Trophoblast cell (in vitro differentiated cells and primary cell): ENCODE measurements at places on chromosomes 1 and 21.

- H3K27me3 ChIP-seq: no peaks in the 10 kb centered on the region
- H3K36me3 ChIP-seq: no peaks in the 10 kb centered on the region
- peak; percentile 73 for DNase-seq
- H3K4me3 ChIP-seq: no peak overlapping the region
- H3K4me1 ChIP-seq: peaks cover 8% of the 10 kb centered on the region
- no peak overlapping the region for H3K27ac ChIP-seq
Observed at GRCh38 chr1:87226341-87226760, 102.3 kb upstream of the LMO4 start.

GRCh38 chr1:112172294-112172882 lies 182.9 kb upstream of the KCND3 start:
- no peaks in the 10 kb centered on the region for H3K36me3 ChIP-seq
- H3K27ac ChIP-seq: no peak overlapping the region
- H3K4me1 ChIP-seq: no peaks in the 10 kb centered on the region
- DNase-seq: peak; percentile 14
- H3K27me3 ChIP-seq: no peaks in the 10 kb centered on the region
- H3K4me3 ChIP-seq: no peak overlapping the region

DNA sequence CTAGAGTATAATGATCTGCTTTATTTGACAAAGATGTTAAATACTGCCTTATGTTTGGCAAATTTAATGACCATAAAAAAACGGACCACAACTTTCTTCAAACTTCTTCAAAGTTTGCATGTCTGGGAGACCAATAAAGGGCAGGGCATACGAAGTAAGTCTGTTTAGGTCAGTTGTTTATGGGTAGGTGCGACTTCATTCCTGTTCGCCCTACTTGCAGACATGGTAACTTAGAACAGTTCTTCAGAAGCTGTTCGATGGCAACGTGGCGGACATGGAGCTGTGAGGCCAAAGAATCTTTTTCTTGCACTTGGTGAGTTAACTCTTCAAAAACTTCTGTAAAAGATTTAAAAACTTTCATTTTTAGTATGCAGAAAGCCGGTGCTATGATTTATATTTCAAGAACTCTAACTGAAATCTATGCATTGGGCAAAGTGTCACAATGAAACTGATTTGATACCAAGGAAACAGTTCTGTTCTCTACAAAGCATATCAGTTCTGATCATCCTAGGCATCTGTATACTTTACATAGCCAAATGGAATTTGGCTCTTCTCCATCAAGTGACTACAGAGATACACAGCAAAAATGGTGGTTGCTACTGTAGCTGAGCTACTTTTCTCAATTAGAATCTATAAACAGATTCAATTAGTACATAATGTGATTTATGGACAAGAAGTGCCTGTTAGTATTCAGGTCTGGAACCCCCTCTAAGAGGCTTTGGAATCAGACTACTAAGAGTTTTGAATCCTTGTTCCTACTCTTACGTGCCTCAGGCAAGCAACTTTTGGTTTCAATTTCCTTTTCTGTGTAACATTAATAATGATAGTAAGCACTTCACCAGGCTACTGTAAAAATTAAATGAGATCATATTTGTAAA lies 25.7 kb downstream of the C21orf91 start:
- no peak overlapping the region for H3K27ac ChIP-seq
- no peaks in the 10 kb centered on the region for H3K27me3 ChIP-seq
- no peak for DNase-seq

DNA sequence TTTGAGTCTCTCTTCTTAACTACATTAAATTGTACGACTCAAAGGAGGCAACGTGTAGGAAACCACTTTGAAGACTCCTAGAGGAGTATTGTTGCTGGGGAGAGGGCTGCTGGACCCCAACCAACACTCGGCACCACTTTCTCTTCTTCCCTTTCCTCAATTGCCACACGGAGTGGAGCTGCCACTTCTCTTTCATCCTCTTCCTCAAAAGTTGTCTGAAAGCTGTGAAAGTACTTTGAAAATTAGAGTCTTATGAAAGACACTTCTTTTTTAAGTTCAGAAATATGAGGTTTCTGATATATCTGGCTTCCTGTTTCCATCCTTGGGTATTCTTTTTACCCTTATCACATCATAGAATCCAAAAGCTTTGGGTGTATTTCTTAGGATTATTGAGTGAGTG lies 59.5 kb downstream of the MRPS6 start:
- peaks cover 15% of the 10 kb centered on the region for H3K36me3 ChIP-seq
- H3K27me3 ChIP-seq: no peaks in the 10 kb centered on the region
- H3K27ac ChIP-seq: no peak overlapping the region

DNA sequence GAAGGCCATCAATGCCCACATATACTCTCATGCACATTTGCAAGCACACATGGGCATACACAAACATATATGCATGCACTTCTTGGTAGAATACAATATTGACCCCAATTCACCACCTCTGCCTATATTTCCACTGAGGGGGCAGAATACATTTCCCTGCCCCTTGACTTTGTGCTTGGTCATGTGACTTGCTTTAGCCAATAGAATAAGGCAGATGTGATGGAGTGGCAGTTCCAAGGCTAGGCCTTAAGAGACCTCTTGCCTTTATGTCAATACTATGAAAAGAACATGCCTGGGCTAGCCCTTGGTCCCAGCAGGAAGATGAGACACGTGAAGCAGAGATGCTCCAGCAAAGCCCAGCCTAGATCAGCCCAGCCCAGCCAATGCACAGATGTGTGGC lies 66.0 kb upstream of the GRIK3 start:
- no peak overlapping the region for H3K4me3 ChIP-seq
- no peaks in the 10 kb centered on the region for H3K4me1 ChIP-seq
- H3K27me3 ChIP-seq: no peaks in the 10 kb centered on the region
- DNase-seq: no peak
- no peaks in the 10 kb centered on the region for H3K36me3 ChIP-seq
- no peak overlapping the region for H3K27ac ChIP-seq

GRCh38 chr1:1393014-1393413 lies 6.1 kb downstream of the CCNL2 start:
- H3K27me3 ChIP-seq: no peaks in the 10 kb centered on the region
- no peak overlapping the region for H3K27ac ChIP-seq
- H3K36me3 ChIP-seq: peaks cover 82% of the 10 kb centered on the region
- H3K4me3 ChIP-seq: no peak overlapping the region

DNA sequence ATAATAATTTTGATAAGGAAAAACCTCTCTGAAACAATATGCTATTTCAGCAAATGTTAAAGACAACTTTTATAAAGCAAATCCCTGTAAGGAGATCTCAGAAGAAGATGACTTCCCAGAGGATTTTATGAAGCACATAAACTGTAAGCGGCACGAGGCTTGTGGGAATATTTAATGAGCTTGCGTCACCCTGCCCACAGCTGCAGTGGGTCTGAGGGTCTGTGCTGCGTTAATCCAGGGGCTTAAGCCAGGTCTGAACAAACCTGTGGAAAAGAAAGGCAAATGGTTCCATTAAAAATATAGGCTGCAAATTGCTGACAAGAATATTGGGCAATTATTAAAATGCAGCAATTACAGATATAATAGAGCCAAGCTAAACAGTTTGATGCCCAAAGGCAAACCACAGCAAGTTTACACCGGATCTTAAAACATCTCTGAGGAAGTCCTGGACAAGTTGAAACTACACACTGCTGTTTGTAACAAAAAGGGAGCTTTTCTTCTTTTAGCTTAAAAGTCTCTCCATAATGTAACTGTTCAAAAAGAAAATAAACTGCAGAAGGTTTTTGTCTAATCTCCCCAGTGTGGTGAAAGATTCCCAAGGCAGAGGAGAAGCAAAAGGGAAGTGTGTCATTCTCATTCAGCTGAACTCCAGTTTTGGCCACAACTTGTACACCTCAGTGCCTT lies 21.8 kb downstream of the TGFBR3 start:
- no peaks in the 10 kb centered on the region for H3K4me1 ChIP-seq
- no peak overlapping the region for H3K27ac ChIP-seq
- H3K27me3 ChIP-seq: no peaks in the 10 kb centered on the region
- no peak overlapping the region for H3K4me3 ChIP-seq
- H3K36me3 ChIP-seq: no peaks in the 10 kb centered on the region

- no peak overlapping the region for H3K27ac ChIP-seq
- no peaks in the 10 kb centered on the region for H3K36me3 ChIP-seq
- H3K4me3 ChIP-seq: no peak overlapping the region
- H3K4me1 ChIP-seq: peaks cover 5% of the 10 kb centered on the region
Observed at GRCh38 chr1:181126871-181127587, 38.5 kb downstream of the IER5 start.

GRCh38 chr21:44949161-44949778 lies 9.4 kb downstream of the SLX9 start:
- no peaks in the 10 kb centered on the region for H3K4me1 ChIP-seq
- DNase-seq: no peak
- H3K4me3 ChIP-seq: no peak overlapping the region
- H3K36me3 ChIP-seq: peaks cover 50% of the 10 kb centered on the region
- no peaks in the 10 kb centered on the region for H3K27me3 ChIP-seq
- no peak overlapping the region for H3K27ac ChIP-seq

- no peak for DNase-seq
- no peak overlapping the region for H3K27ac ChIP-seq
- H3K4me3 ChIP-seq: no peak overlapping the region
- H3K36me3 ChIP-seq: no peaks in the 10 kb centered on the region
Observed at GRCh38 chr1:77303387-77303786, 21.6 kb downstream of the AK5 start.

- H3K27ac ChIP-seq: no peak overlapping the region
- H3K36me3 ChIP-seq: no peaks in the 10 kb centered on the region
- H3K4me3 ChIP-seq: no peak overlapping the region
- DNase-seq: no peak
- H3K27me3 ChIP-seq: no peaks in the 10 kb centered on the region
- H3K4me1 ChIP-seq: peaks cover 3% of the 10 kb centered on the region
Observed at GRCh38 chr1:205547936-205548827, 43.7 kb downstream of the CDK18 start.

DNA sequence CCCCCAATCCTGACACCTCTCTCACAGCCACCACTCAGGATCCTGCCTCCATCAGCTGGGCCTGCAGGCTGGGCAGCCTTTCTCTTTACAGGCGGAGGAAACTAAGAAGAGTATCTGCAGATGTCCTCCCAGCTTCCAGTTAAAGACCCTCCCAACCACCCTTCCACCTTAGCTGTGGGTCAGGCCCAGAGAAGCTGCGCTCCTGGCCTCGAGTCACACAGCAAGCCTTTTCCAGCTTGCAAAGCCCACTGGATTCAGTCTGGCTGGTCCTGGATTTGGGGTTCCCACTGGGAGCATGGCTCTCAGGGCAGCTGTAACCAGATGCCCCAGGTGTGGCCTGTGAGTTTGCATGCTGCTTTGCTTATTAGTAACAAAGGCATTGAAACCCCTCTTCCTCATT lies 19.9 kb downstream of the KCNQ4 start:
- H3K27ac ChIP-seq: no peak overlapping the region
- no peak for DNase-seq
- no peaks in the 10 kb centered on the region for H3K36me3 ChIP-seq
- no peak overlapping the region for H3K4me3 ChIP-seq
- no peaks in the 10 kb centered on the region for H3K27me3 ChIP-seq
- no peaks in the 10 kb centered on the region for H3K4me1 ChIP-seq

DNA sequence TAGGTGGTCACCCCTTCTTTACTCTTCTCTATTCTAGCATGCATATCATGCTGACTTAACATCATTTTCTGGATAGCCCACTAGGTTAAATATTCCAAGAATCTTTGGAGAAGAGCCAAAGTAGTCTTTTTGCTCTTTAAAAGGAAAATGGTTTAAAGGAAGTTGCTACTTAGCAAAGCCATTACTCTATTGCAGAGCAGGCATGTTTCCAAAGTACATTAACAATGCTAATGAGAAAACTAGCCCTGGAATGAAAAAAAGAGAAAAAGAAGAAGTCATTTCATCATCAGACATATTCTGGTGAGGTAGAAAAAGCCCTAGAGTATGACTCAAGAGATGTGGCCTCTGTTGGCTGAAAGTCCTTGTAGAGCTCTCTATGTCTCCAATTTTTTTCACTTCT lies 74.0 kb downstream of the NUF2 start:
- no peaks in the 10 kb centered on the region for H3K27me3 ChIP-seq
- H3K4me1 ChIP-seq: no peaks in the 10 kb centered on the region
- H3K27ac ChIP-seq: no peak overlapping the region

DNA sequence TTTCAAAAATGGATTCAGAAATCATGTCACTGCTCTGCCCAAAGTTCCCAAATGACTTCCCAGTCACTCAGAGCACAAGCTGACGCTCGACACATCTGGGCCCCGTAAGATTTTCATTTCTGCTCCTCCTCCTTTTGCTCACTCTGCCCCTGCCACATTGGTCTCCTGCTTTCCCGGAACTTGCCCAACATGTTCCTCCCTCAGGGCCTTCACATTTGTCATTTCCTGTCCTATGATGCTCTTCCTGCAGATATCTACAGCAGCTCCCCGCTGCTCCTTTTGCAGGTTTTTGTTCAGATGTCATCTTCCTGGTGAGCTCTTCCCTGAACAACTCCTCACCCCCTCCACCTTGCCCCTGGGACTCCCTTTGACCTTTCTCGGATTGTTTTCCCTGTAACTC lies 58.5 kb upstream of the IVNS1ABP start:
- no peak for DNase-seq
- no peaks in the 10 kb centered on the region for H3K36me3 ChIP-seq
- H3K27me3 ChIP-seq: no peaks in the 10 kb centered on the region
- H3K4me1 ChIP-seq: peaks cover 3% of the 10 kb centered on the region
- H3K4me3 ChIP-seq: no peak overlapping the region

DNA sequence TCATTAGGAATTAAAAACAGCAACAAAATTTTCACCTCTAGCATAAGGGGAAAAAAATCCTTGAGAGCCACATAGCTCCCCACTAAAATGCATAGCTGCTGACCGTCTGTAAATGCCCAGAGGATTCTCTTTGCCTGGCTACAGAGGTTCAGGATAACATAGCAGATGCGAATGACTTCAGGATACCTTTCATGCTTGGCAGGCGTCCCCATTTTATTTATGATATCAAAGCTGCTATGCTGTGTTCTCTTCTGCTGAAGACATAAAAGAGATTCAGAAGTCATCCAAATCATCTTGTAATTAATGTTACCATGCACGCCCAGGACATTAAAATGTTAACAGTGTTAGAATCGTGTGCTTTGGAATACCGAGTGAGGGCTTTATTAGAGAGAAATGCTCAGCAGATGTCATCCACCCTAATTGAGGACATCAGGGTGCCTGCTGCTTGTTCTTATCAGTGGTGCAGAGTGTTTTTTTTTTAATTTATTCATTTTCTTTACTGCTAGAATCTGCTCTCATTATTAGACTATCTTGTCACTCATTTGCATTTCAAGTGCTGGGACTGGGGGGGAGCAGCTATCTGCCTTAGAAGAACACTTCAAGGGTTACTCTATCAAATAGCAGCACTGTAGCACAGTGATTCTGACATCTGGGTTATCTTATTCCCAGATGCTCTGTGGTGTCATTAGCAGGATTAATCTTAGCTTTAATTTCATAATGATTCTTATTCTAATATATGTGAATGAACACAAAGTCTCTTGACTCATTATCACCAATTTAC lies 139.5 kb downstream of the ZNF326 start:
- no peaks in the 10 kb centered on the region for H3K36me3 ChIP-seq
- no peaks in the 10 kb centered on the region for H3K4me1 ChIP-seq
- no peak for DNase-seq
- no peak overlapping the region for H3K27ac ChIP-seq

- H3K4me3 ChIP-seq: no peak overlapping the region
- no peaks in the 10 kb centered on the region for H3K27me3 ChIP-seq
- H3K4me1 ChIP-seq: no peaks in the 10 kb centered on the region
- no peaks in the 10 kb centered on the region for H3K36me3 ChIP-seq
Observed at GRCh38 chr1:193794239-193794638, 607.8 kb upstream of the B3GALT2 start.

- no peaks in the 10 kb centered on the region for H3K4me1 ChIP-seq
- no peak for DNase-seq
- no peaks in the 10 kb centered on the region for H3K27me3 ChIP-seq
- no peak overlapping the region for H3K4me3 ChIP-seq
- no peak overlapping the region for H3K27ac ChIP-seq
- H3K36me3 ChIP-seq: no peaks in the 10 kb centered on the region
Observed at GRCh38 chr21:24514081-24514733, 1093.1 kb downstream of the MRPL39 start.

GRCh38 chr1:230327892-230328284 lies 98.2 kb downstream of the PGBD5 start:
- H3K36me3 ChIP-seq: no peaks in the 10 kb centered on the region
- H3K27ac ChIP-seq: no peak overlapping the region
- no peak overlapping the region for H3K4me3 ChIP-seq
- no peaks in the 10 kb centered on the region for H3K27me3 ChIP-seq
